ENCODE measurements at places on chromosomes 7 and 10. TPM values are rescaled to one million over a fixed set of nuclear protein-coding genes. Genes with fewer than 3 reads are reported as not detected.

- DNase-seq, result no peak
Observed at GRCh38 chr7:130210181-130210935, 2.7 kb downstream of the SSMEM1 start.

DNA sequence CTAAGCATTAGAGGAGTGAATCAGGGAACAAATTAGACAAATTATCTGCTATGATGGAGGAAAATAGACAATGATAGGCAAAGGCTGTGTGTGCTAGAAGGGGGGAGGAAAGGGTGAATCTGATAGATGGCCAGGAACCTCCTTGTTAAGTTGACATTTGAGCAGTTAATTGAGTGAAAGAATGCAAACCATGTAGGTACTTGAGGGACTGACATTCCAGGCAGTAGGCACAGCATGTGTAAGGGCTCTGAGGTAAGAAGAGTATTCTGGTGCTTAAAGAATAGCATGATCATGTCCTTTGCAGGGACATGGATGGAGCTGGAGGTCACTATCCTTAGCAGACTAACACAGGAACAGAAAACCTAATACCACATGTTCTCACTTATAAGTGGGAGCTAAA lies 48.6 kb upstream of the TES start:
- no peak for DNase-seq

Gene ZDHHC4
- total RNA-seq, result 20.4 TPM

Gene DBF4
- 65.1 TPM for total RNA-seq

GRCh38 chr10:125815764-125816163 lies 7.3 kb downstream of the UROS start:
- DNase-seq, result no peak

- DNase-seq, result no peak
Observed at GRCh38 chr7:35875292-35875691, 74.4 kb downstream of the SEPTIN7 start.

Gene CTNNA3
- total RNA-seq, result not detected

DNA sequence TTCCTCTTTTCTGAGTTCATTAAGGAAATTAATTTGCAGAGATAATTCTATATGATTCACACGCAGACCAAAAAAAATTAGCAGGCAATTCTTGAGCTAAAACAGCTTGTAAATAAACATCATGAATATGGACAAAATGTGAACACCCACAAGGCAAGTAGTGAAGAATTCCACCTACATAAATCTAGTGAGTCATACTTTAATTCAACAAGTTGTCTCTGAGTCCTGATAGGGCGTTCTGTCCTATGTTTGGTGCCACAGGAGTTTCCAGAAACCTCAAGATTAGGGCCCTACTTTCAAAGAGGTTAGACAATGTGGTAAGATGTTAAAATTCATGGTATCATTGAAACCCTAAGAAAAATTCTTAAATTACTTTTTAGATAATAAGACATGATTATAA lies 122.3 kb downstream of the SGMS1 start:
- no peak for DNase-seq

GRCh38 chr10:127306479-127306878 lies 110.1 kb upstream of the INSYN2A start:
- no peak for DNase-seq

GRCh38 chr7:149334219-149334618 lies 72.2 kb downstream of the ZNF783 start:
- DNase-seq, result no peak

Gene FAM25G
- not detected for total RNA-seq

- DNase-seq, result no peak
Observed at GRCh38 chr10:96292971-96293920, 11.0 kb upstream of the DNTT start.

Gene PPP1R17
- not detected for total RNA-seq

Gene CYP3A5
- total RNA-seq, result not detected

GRCh38 chr10:12819071-12819470 lies 182.4 kb downstream of the CCDC3 start:
- no peak for DNase-seq

GRCh38 chr10:130994191-130994590 lies 317.3 kb downstream of the TCERG1L start:
- DNase-seq, result no peak

DNA sequence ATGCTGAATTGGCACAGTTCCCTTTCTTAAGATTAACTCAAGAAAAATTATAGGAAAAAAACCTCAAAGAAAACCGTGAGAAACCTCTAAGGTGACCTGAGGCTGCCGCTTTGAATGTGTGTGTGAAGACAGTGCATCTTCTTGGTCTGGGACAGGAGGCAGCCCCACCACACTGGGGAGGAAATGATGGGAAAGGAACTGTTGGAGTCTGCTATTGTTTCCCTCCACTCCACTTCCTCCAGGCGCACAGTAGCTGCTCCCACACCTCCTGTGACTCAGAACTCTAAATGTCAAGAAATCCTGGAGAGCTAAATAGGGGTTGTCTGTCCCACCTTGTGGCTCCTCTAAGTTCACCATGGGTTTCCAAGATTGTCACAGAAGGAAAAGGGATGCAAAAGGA lies 179.4 kb downstream of the PDE1C start:
- no peak for DNase-seq

All from CD4-positive, CD25-positive, alpha-beta regulatory T cell (primary cell).